ENCODE measurements at places on chromosomes 2 and 18.

DNA sequence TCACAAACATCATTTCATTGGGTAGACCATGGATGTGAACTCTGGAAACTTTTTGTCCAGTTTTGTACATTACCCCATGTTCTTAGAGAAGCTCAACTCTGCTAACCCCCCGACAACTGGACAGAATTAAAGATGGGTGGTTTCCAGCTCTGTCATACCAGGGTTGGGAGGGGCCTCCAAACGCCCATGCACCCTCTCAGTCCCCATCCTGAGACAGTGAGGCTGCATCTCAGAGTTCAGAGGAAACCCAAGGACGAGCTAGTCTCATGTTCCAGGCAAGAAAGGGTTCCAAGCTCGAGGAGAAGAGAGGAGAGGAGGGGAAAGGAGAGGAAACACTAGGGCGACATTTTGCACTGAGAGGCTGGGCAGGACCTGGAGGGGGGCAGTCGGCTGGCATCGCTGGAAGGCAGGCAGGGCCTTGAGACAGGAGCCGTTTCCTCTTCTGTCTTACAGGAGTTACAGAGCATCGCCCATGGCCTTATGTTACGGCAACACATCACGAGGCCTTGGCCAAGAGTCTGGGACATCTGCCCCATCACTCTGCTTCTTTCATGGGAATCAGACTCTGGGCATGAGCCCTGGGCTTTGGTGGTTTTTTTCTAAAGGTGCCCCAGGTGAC is 16.4 kb downstream of the MAL start:
- DNase-seq: no peak

DNA sequence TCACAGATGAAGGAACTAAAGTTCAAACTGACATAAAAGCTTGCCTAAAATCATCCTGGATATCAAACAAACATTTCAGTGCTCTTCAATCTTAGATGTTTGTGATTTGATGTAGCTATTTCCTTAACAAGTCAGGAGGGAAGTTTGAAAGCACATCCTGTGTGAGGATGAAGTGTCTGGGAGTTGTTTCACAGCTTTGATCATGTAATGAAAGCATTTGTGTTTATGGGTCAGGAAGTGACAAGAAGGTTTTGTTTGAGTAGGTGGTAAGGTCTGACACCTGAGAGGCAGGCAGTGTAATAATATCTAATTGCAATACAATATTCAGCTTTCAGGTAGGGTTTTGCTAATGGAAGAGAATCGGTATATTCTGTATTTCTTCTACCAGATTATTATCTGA is 26.0 kb upstream of the CSRNP3 start:
- DNase-seq: no peak

DNA sequence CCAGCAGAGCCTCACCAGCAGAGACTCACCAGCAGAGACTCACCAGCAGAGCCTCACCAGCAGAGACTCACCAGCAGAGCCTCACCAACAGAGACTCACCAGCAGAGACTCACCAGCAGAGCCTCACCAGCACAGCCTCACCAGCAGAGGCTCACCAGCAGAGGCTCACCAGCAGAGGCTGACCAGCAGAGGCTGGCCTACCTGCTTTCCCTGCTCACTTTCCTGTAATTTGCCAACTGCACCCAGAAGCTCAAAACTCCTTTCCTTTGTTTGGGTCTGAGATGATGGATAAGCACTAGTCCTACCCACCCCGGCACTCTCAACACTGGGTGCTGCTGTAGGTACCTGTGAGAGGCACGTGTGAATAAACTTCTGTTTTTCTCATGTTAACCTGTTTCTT is 36.4 kb upstream of the PXDN start:
- no peak for DNase-seq

- no peak for DNase-seq
Measured at GRCh38 chr2:23385748-23386338, 864 bp downstream of the KLHL29 start.

DNA sequence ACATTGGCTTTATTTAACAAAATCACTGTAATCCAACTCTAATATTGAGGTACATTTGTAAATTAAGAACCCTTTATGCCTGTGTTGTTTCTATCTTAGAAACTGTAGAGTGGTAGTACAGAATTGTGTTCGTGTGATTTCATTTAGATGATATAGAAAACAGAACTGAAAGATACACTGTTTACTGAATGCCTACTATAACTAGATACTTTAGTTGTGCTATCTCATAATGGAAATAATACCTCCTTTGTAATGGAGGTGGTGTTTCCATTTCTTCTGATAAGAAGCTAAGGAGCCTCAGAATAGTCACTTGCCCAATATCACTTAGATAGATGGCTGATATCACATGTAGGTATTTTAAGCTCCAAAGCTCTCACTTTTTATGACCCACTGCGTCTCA is 62.5 kb upstream of the UBXN4 start:
- no peak for DNase-seq

DNA sequence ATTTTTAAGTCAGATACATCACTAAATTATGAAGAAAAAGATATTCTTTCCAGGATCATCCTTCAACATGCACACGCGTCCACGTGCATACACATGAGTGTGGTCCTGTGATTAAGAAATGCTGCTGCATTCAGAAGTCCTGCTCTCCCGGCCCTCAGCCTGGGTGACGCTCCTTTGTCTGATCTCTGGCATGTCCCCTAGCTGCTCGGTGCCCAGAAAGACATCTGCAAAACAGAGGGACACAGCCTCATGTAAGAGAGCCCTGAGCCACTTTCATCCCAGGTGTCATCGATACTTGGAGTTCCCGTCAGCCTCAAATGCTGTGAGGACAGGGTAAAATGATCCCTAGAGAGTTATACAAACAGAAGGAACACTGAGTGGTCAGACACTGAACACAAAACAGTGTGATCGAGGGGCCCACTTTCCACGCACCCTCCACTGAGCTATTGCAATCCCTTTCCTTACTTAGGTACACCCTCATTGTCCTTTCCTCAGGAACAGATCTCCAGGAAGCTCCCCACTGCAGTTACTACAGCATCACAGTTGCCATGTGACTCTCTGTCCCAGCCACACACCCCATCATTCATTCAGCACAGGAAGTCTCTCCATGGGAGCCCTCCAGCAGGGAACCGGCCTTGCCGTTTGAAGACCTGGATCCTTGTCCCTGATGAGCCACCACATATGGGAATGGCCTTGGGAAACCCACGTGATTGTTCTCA is 32.1 kb downstream of the CRACDL start:
- DNase-seq: no peak

GRCh38 chr2:122136056-122136455 is 380.6 kb downstream of the TSN start:
- peak; percentile 12 for DNase-seq

DNA sequence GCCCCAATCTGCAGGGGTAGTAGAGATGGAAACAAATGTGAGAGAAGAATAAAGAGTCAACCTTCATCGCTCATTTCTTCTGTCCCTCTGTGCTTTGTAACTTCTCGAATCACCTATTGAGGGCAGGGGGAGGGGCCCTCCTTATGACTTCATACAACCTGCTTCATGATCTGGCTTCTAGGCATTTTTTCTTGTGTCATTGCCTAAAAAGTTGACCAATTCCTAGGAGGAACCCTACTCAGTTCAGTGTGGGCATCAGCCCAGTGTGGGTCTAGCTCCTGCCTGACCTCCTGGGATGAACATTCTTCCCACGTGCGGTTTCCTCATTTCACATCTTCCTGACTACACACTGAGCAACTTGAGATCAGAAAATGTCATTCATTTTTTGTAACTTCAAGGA is 46.3 kb upstream of the CREB1 start:
- DNase-seq: no peak

DNA sequence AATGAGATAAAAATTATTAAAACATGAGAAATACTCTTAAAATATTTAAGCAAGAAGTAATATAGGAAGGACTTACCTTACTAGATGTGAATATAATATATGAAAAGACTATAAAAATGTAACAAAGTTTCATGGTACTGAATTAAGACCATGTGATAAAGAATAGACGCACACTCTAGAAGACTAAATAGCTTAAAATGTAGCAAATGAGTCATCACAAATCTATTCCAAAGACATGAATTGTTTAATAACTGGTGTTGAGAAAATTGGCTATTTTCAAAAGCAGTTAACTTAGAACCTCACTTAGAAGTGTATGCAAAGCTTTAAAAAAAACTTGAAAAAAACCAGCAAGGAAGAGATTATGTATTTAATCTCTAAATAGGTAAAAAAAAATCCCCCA is 64.1 kb downstream of the POLE4 start:
- no peak for DNase-seq

DNA sequence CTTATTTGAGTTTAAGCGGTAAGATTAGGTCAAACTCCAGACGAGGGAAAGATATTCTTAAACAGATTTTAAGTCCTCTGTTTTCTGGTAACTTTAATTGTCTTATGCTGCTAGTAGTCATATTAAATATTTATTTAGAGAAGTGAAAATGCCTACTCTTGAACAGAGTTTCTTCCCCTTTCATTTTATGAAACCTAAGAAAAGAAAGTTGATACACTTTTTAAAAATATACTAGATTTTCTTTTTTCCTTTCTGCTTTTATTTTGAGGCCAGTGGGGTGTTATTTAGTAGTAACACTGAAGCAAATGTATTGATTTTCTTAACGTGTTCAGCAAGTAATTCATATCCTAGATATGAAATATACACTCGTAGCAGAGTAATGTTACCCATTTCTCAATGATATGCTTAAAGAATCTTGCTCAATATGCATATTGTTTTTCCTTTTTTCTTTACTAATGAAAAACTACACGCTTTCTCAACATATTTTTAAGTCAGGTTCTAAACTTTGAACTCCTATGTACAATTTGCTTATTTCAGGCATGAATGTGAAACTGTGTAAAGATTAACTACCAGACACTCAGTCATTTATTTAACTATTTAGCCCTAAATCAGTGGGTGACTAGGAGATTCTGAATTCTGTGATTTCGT is 691 bp downstream of the KYNU start:
- DNase-seq: no peak

- DNase-seq: no peak
Measured at GRCh38 chr2:43511199-43511598, 84.6 kb downstream of the THADA start.

DNA sequence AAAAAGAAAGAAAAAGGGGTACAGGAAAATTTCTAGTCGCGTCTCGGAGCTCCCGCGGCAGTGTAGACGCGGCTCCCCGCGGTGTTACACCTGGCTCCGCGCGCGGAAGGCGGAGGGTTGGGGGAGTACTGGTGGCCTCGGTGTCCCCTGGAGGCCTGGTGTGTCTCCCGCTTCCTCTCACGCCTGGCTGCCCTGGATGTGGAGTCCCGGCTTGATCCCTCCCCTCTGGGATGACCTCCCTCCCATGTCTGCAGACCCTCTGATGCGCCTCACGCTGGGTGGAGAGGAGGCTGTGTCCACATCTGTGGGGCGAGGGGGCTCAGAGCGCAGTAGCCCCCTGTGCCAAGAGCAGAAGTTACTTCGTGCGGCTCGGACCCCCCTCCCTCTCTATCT is 1.2 kb downstream of the KIF5C start:
- DNase-seq: peak; percentile 26

DNA sequence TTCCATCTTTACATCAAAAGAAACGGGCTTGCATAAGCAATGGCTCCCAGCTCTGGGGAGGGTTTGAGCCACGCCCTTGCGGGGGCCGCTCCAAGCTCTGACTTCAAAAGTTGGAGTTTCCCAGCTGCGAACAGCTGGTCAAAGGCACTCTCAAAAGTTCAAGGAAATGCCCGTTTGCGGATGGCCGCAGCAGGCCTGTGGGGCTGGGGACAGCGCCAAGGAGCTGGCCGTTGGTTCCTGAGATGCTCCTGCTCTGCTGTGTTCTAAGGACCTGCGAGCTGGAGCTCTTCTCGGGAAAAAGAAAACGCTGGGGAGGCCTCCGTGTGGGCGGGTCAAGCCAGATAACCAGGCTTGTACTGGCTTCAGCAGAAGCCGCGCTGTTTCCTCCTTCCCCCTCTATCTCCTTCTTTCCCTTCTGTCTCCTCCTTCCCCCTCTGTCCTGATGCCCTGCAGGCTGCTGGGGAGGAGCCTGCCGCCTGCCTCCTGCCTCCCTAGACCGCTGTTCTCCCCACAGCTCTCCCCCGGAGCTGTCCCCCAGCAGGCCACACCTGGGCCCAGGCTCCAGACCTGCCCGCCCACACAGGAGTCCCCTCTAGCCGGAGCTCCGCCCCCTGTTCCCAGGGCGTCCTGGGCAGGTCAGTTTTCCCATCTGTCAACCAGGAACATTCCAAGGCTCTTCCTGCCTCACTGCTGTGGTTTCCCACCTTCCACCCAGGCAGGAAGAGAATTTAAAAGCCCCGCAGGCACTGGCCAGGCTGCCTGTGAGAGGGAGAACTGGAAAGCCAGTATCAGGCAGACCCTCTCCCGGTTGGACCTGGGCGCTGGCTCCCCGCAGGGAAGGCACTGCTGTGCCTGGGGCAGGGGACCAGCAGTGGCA is 14.1 kb downstream of the KLF11 start:
- DNase-seq: peak; percentile 60

GRCh38 chr2:98087447-98088020 is 567 bp downstream of the VWA3B start:
- DNase-seq: no peak

- peak; percentile 75 for DNase-seq
Measured at GRCh38 chr2:10303694-10304378, 1.1 kb downstream of the HPCAL1 start.

GRCh38 chr2:100416397-100416934 is 1.0 kb downstream of the CHST10 start:
- DNase-seq: no peak

DNA sequence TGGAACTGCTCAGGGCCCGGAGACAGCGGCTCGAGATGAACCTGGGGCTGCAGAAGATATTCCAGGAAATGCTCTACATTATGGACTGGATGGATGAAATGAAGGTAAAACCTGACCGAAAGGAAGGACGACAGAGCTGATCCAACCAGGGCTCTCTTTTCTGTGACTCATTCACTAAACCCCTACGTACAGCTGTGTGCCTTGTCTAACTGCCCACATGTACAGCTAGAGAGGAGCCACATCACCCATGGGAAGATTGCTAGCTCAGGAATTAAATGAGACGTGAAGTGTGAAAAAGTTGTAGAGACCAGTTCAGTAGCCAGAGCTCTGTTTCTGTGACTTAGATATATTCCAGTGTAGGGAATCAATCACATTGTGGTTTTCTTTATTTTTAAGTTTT is 97.3 kb upstream of the EML6 start:
- no peak for DNase-seq

GRCh38 chr2:7012141-7012764 is 95.0 kb downstream of the RNF144A start:
- DNase-seq: no peak

GRCh38 chr2:84799772-84800171 is 81.1 kb downstream of the TRABD2A start:
- no peak for DNase-seq

DNA sequence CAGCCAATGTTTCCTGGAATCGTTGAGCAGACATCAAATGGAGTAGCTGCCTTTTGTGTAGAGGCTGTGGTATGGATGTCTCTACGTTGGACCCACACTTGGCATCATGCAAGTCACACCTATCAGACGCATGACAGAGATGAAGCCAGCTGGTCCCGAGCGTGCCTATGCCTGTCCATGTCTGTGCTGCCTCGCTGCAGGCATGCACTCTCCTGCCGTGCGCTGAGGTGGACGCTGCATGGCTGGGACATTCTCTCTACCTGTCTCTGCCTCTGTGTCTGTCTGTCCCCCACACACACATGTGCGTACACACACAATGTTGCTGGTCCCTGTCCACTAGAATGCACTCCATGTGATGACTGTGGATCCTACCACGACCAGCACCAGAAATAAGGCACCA is 514.2 kb upstream of the MYT1L start:
- no peak for DNase-seq
